Left forelimb (tissue), 1 donor: ENCODE measurements at places on chromosomes 2 and 18.

DNA sequence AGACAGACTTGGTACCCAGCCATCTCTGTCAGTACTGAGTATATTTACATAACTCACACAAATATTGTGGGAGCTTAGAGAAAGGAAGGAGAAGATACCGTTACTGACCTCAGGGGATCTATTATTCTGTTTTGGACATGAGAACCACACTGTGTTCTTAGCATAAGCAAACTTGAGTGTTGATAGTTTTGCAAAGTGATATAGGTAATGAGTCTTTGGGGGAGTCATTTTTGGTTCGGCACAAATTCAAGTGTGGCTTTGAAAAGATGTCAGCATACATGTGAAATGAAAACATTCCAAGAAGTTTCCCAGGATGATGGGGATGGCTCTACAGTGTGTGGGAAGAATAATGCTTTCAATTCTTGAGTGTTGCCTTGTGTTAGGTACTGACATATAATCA is 24.1 kb downstream of the SMARCAL1 start:
- DNase-seq: no peak

GRCh38 chr2:144183727-144184126 is 336.2 kb downstream of the ZEB2 start:
- DNase-seq: no peak

GRCh38 chr2:73297586-73297985 is 4.2 kb upstream of the EGR4 start:
- no peak for DNase-seq

DNA sequence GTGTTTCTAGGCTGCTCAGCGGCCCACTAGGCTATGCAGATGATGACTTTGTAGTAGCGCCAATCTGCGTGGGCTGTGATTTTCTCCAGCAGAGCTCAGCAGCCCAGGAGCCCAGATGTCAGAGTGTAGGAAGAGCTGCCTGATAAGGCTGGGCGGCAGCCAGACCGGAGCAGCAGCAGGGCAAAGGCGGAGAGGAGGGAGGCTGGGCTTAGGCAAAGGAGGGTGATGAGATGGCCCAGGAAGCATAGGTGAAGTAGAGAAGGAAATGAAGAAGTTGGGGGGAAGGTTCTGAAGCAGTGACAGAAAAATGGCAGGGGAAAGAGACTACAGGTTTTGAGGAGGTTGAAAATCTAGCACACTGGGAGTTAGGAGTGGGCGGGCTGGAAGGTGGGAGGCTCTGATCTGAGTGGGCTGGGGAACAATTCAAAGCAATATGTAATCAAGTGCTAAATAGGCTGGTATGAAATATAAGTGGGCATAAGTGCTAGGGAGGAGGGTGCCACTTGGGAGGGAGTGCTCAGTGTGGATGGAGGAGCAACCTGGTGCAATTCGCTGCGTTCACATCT is 50.6 kb upstream of the STPG4 start:
- DNase-seq: no peak

GRCh38 chr2:63544017-63544627 is 44.2 kb downstream of the WDPCP start:
- no peak for DNase-seq

DNA sequence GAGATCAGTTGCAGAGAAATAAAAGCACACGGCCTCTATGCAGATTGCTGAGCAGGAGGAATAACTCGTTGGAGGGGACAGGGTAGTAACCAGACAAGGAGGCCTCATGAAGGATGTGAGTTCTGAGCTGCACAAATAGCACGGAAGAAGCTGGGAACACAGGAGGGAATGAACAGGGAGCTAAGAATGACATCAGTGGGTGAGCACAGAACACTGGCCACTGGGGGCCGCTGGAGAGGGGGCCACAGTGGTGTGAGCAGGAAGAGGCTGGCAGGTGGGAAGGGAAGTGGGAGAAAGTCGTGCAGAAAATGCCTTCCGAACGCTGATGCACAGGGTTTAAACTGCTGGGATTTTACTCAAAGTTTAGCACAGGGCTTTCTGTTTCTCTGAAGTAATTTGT is 61.0 kb downstream of the ZAP70 start:
- DNase-seq: no peak

- no peak for DNase-seq
Measured at GRCh38 chr18:8627107-8627472, 17.9 kb downstream of the RAB12 start.

GRCh38 chr2:214311931-214312749 is 98.7 kb upstream of the VWC2L start:
- no peak for DNase-seq

- no peak for DNase-seq
Measured at GRCh38 chr2:140177086-140177485, 1396.9 kb upstream of the NXPH2 start.

GRCh38 chr18:37299471-37300304 is 265.9 kb downstream of the CELF4 start:
- DNase-seq: peak; percentile 81
